AG04450 (cell line): ENCODE measurements at places on chromosomes 3 and 15. TPM values are rescaled to one million over a fixed set of nuclear protein-coding genes. Genes with fewer than 3 reads are reported as not detected.

Gene XXYLT1
- 16.5 and 17.3 TPM in 2 replicates for polyA plus RNA-seq

Gene APH1B
- 13.6 and 17.9 TPM in 2 replicates for polyA plus RNA-seq

Gene CPA3
- polyA plus RNA-seq = not detected in 2 replicates

Gene DISP2
- 0.11 and 0.36 TPM in 2 replicates for polyA plus RNA-seq

DNA sequence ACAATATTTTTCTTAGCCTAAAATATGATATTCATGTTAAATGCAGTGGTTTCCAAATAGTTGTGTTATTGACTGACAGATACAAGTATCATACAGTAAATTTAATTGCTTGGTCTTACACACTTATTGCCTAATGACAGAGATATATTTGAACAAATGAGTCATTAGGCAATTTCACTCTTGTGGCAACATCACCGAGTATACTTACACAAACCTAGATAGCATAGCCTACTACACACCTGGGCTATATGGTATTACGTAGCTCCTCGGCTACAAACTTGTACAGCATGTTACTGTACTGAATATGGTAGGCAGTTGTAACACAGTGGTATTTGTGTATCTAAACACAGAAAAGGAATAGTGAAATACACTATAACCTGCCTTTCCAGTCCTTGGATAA lies 50.3 kb downstream of the SERPINI1 start:
- DNase-seq = no peak

DNA sequence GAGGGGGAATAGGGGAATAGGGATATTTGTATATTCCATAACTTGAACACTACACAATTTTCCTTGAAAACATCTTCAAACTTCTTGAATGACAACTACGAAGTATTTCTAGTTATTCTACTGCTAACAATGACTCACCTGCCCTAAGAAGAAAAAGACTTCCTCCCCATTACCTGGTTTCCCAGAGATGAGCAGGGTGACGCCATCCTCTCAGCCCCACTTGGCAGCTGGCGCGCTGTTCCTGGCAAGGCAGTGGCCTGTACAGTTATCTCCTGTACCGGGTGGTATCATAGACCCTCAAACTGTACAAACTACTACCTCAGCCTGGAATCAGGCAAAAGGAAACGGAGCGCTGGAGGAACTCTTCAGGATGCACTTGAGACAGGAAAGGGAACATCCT lies 10.4 kb downstream of the WDR82 start:
- no peak for DNase-seq

DNA sequence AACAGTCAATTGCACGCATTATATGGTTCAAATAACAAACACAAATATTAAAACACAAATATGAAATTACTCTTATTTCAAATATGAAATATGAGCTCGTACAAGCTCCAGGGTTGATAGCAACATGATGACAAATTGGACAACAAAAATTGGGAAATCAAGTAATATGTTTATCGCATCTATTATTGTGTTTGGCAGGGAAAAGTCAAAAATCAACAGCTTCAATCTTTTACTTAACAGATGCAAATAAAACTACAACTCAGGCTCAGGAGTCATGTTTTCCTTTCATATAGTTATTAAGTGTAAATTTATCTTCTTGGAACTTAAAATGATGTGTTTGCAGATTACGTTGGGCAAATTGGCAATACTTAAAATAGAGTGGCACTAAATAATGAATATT lies 41.4 kb downstream of the ZPLD1 start:
- no peak for DNase-seq

DNA sequence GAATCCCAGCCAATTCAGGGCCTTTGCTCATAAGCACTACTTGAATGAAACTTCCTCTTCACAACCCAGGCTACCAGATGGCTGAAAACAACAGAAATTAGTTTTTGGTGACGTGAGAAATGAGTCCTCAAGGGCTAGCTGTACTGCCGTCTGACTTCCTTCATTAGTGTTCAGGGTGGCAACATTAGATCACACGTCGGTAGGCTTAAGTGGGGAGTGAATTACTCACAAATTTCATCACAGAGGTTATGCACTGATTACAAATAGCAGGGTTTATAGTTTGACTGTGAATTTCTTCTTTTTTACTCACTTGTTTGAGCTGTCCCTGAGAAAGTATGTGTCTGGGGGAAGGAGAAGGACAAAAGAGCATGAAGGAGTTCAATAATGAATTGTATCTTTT lies 397.2 kb downstream of the GAP43 start:
- no peak for DNase-seq

DNA sequence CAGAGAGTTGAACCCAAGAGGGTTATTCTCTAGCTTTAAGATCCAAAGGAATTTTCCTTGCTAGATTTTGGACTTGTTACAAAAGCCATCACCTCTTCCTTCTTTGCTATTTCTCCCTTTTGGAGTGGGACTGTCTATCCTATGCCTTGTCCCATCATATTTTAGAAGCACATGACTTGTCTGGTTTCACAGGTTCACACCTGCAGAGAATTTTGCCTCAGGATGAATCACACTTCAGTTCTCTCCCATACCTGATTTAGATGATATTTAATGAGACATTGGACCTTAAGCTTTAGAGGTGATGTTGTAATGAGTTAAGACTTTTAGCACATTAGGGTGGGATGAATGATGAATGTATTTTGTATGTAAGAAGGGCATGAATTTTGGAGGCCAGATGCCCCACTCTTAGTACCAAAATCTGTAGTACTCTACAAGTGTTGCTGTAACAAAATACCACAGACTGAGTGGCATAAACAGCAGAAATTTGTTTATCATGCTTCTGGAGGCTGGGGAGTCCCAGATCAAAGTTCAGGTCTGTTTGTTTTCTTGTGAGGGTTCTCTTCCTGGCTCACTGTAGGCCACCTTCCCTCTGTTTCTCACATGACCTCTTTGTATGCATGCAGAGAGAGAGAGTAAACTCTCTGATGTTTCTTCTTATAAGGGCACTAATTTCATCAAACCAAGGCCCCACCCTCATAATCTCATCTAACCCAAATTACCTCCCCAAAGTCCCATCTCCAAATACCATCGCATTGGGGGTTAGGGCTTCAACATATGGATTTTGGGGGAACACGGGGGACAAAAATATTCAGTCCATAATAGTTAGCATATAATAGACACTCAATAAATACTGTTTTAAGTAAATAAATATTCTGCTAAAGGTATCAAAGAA lies 10.0 kb downstream of the LNP1 start:
- DNase-seq = no peak

DNA sequence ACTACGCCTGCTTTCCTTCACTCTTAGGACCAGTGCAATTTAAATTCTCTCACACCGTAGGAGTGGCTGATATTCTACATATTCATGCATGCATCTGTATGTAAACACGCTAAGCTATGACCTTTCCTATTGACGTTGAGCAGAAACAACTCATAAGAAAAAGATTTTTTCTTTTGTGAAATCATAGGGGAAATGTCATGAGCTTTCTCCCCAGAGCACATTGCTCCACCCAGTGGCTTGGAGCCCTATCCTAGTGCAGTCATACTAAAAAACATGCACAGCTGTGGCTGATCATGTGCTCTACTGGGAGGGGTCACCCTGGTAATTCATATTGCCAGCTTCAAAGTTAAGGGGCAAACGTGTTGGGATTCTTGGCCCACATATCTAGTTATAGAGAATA lies 1.8 kb upstream of the MESD start:
- no peak for DNase-seq

DNA sequence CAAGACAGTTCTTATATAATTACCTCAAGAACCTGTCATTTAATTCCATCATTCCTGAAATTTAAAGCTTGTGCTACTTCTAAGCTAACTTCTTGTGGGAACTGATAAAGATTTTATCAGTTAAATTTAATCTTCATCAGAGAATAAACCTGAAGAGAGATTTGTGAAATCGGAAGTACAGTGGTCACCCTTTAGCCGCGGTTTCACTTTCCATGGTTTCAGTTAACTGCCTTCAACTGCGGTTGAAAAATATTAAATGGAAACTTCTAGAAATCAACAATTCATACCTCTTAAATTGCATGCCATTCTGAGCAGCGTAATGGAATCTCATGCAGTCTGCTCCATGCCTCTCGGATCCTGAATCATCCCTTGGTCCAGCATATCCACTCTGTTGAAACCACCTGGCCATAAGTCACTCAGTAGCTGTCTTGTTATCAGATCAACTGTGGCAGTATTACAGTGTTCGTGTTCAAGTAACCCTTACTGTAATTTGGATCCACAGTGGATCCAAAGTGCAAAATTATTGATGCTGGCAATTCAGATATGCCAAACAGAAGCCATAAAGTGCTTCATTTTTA lies 626.1 kb downstream of the CADM2 start:
- DNase-seq = no peak

GRCh38 chr3:63642488-63642887 lies 10.0 kb upstream of the SNTN start:
- DNase-seq = no peak

- DNase-seq = no peak
Measured at GRCh38 chr3:55089211-55089610, 161.4 kb upstream of the LRTM1 start.

DNA sequence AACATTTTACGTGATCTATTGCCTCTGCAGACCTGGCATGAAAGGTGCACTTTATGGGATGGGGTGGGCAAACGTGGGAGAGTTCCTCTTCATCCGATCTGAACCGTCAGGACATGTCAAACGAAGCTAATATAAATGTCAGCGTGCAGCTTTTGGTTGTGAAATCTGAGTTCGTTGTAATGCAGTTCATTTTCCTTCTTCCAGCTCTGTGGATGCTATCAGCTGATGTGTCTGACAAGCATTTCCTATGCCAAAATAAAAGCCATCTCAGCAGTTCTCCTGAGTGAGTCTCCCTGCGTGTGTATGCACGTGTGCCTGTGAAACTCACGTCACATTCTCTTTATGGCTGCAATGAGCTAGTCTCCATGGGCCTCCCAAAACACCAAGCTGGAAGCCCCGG lies 512.3 kb downstream of the MCTP2 start:
- DNase-seq = no peak

DNA sequence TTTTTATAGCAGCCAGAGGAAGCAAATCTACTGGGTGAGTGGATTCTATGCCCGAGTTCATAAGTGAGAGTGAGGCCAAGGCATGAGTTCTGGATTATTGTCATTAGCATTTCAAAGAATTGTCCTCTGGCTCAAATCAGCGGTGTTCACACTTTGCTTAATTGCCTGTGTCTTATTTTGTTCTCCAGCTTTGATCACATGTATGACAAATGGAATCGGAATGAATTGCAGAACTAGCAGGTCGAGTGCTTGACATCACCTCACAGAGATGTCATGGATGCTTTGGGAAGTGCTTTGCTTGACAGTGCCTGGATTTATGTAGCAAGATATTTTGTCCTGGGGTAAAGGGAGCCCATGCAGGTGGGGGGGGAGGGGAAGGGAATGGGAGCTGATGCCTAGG lies 68.0 kb downstream of the SH3GL3 start:
- DNase-seq = no peak
